ENCODE measurements at places on chromosomes 4 and X.

GRCh38 chr4:1250921-1251772 is 2.2 kb upstream of the CTBP1 start:
- no peak for DNase-seq

GRCh38 chr4:121270389-121270788 is 106.3 kb upstream of the TNIP3 start:
- no peak for DNase-seq

GRCh38 chr4:78565971-78566372 is 14.4 kb downstream of the ANXA3 start:
- no peak for DNase-seq

DNA sequence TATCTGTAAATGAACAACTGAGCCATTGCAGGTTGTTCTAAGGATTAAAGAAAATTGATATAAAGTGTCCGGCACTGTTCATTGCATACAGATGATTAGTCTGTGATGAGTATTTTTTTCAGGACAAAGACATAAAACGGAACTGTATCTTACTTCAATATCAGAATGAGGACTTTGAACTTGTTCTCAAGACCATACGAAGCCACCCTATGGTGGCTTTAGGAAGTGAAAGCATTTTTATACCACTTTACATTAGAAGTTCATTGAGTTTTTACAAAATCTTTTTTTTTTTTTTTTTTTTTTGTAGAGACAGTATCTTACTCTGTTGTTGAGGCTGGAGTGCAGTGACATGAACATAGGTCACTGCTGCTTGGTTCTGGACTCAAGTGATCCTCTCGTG is 45.2 kb upstream of the TRIM2 start:
- no peak for DNase-seq

- DNase-seq: no peak
Measured at GRCh38 chr4:14743172-14743571, 259.1 kb upstream of the CPEB2 start.

DNA sequence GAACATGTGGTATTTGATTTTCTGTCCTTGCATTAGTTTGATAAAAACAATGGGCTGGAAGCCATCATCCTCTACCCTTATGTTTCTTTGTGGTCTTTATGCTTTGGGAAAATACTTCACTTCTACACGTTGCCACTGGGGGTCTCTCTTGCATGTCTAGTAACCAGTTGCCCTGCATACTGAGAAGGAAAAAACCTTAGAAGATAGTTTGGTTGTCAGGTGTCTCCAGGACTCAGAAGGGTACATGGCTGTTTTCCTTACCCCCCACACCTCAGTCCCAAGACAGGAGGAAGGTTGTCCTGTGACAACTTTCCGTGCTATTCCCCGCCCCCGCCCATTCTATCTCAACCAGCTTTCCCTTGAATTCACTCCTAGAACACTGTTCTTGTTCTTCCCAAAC is 62.1 kb upstream of the LANCL3 start:
- DNase-seq: no peak

DNA sequence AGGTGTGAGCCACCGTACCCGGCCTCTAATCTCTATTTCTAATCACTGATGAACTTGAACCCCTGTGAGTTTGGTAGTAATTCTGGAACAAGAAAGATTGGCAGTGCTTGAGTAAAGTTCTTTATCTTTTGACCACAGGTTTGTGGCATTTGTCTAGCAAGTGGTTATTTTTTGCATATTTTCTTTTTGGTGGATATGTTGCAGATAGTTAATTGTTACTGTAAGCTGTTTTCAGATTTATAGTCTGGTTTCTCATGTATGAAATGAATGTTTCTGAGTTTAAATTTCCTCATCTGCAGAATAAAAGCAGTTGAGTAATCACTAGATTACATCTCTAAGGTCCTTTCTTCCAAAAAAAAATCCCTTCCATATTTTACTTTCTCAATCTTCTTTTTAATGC is 105.2 kb downstream of the GASK1B start:
- DNase-seq: no peak

DNA sequence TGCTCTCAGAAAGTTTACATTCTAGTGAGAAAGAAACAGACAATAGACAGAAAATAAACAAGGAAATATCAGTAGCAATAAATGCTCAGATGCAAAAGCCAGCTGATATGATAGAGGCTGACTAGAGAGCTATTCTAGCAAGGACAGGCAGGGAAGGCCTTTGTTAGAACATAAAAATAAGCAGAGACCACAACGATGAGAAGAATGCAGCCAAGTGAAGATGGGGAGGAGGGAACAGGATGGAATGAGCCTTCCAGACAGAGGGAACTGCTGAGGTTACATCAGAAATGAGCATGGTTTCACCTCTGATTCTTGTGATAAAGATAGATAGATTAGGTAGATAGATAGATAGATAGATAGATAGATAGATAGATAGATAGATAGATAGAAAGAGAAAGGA is 7.6 kb upstream of the SOWAHB start:
- DNase-seq: no peak

All from CD4-positive, alpha-beta T cell treated with Interleukin-2 at 100 ng/mL for 4 hours (primary cell).